Stimulated activated CD8-positive, alpha-beta memory T cell treated with anti-CD3 and anti-CD28 coated beads, Interleukin-4, amount 100 ng/mL, for 1 hour (primary cell): ENCODE measurements at places on chromosomes 12 and 14.

DNA sequence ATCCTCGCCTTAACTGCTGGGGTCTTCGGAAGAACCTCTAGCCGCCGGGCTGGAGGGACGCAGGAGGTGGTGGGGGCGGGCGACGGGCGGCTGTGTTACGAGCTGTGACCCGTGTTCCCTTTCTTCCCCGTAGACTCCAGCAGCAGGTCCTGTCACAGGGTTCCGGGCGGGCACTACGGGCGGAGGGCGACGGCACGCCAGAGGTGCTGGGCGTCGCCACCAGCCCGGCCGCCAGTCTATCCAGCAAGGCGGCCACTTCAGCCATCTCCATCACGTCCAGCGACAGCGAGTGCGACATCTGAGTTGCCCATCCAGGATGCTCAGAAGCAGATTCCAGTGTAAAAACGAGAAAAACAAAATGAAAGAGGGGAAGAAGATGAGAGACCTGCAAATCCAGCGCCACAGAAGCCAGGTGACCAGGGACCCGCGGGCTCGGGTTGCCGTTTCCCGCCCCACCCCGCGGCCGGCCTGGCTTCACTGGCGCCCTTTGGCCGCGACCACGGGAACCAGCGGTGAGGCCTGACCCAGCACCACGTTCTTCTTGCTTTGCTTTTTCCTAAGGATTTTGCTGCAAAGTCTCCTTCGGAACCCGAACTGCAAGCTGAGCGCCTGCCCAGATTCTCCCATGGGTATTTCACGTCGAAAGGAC is 2.1 kb downstream of the SIX6 start:
- no peak for DNase-seq

DNA sequence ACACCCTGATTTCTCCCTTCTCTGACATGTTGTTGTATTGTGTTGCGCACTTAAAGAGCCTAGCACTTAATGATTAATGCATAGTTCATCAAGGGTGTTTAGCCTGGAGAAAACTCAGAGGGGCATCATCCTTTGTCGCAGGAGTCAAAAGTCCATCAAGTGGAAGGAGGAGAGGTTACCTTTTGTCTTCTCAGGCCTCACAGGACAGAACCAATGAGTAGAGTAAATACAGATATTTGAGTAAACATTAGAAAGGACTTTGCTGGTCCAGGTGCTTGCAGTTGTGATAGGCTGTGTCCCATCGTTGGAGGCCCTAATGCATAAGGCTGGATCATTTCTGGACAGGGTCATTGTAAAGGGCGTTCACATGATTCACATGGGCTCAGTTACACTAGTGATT is 430.9 kb downstream of the PCNX1 start:
- DNase-seq: no peak

DNA sequence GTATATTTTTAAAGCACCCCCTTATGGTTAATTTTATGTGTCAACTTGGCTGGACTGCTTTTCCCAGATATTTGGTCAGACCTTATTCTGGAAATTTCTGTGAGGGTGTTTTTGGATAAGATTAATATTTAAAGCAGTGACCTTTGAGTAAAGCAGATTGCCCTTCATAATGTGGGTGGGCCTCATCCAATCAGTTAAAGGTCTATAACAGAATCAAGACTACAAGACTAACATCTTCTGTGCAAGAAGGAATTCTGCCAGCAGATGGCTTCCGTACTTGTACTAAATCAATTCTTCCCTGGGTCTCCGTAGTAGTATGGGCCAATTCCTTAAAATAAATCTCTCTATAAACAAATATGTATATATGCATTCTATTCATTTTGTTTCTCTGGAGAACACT is 257.6 kb downstream of the ETNK1 start:
- no peak for DNase-seq

DNA sequence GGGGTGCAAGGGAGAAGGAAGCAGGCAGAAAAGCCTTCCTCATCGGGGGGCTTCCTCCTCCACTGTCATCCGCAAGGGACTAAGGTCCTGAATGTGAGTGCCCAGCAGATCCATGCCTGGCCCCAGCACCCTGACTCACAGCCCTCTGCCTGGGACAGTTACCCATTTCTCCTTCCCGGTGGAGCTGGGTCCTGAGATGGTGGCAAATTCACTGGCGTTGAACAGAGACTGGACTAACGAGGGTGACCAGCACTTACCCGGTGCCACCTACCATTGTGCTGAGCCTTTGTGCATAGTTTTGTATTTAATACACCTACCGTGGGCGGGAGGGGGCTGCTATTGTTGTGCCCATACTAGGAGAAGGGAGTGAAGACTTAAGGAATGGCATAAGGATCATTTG is 30.9 kb upstream of the PLEKHG6 start:
- no peak for DNase-seq

DNA sequence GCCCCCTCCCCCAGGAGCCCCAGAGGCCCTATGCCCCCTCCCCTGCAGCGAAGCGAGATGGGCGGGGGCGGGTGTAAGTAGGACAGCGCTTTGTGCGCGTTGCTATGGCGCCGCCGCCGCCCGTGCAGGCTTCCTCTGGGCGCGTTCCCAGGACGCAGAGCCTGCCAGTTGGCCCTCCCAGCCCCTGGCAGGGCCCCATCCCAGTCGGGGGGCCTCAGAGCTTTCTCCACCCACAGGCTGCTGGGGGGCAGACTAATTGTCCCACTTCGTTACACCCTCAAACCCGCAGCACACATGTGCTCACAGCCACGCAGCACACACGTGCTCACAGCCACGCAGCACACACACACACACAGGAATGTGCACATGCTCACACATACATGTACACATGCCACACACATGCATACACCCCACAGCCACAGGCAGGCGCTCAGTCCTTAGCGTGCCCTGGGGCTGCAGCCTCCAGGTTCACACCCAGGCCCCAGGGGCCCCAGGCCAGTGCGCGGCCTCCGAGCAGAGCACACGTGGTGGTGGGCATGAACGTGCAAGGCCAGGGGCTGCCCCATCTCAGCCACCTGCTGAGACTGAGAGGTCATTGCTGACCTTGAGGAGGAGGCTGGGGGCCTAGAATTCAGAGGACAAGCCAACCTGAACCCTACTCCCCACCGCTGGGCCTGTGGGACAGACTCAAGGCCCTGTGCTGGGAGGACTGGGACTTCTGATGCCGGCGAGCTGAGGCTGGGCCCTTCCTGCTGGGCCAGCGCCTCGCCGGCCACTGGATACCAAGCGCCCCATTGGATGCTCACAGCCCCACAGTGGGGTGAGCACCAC is 15.6 kb downstream of the TRMT61A start:
- no peak for DNase-seq

- DNase-seq: no peak
Measured at GRCh38 chr12:45959728-45960127, 30.6 kb downstream of the SCAF11 start.

DNA sequence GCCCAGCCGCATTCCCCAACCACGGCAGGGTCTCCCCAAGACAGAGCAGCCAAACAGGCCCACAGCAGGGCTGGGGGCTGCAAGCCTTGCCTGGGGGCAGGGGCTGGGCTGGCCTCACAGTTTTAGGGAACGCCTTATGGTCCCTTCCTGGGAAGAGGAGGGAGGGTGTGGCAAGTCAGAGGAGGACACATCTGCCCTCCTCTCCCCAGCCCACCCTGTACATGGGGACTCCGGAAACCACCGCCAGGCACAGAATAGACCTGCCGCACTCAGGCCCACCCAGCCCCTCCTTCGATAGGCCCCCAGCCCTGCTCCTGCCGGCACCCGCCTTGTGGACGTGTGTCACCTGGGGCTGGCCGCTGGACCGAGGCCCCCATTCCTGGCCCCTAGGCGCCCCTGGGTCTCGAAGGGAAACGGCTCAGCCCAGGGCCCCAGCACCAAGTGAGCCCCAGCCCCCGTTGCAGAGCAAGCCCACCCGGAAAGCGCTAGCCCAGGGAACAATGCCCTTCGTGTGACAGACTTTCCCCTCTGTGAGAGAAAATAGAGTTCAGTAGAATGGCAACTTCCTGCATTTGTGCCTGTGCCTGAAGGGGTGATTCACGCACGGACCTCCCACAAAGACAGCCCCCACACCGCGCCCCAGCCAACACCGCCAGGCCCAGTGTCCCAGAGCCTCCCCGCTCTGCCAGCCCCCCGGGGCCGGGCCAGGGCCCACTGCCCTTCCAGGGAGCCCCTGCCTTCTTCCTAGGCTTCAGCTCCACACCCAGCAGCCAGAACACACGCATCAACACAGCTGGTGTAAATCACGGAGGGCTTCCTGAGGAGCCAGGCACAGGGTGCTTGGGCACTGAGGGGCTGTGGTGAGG is 12.0 kb upstream of the NUDT14 start:
- no peak for DNase-seq

DNA sequence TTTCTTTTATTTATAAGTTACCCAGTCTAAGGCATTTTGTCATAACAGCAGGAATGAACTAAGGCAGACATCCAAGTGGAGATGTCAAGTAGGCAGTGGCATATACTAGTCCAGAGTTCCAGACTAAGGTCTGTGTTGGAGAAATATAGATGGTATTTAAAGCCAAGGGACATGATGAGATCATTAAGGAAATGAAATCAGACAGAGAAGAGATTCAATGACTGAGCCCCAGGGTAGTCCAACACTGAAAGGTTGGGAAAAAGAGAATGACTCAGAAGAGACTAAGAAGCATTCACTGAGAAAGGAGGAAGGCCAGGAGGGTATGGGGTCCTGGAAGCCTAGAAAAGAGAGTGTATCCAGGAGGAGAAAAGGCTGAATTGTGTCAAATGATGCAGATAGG is 442.2 kb upstream of the CCDC196 start:
- no peak for DNase-seq

- DNase-seq: no peak
Measured at GRCh38 chr14:100098171-100098570, 32.9 kb downstream of the EVL start.

DNA sequence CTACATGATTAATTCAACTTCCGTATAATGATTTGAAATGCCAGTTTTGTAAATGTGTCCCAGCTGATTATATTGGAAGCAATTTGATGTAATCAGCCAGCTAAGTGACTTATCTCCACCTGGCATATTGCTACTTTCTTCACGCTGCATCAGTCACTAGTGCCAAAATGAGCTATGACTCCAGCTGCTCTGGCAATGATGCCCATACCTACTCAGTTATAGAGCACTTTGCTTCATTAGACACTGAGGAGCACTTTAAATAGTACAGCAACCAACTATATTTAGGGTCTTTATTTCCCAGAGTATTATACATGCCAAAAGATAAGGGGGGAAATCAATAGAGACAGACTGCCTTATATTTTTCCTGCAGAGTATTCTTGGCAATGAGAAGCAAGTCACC is 67.9 kb upstream of the LIN7A start:
- no peak for DNase-seq

DNA sequence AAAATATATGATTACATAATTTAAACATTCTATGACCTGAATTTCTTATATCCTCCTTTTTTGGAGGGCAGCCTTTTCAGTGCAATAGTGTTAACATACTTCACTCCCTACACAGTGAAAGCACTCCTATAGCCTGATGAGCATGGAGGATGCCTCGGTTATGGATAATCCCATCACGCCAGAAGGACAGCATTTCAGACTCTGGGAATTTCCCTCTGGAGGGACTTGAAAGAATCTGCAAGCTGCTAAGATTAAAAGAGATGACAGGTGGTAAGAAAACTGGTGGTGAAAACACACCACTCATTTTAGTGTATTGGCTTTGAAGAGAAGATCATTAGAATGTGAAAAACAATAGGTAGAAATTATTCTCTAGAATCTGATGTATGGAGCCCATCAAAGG is 99.3 kb upstream of the LMNTD1 start:
- no peak for DNase-seq

- no peak for DNase-seq
Measured at GRCh38 chr14:30656190-30656632, 34.1 kb downstream of the SCFD1 start.

GRCh38 chr12:83097643-83098342 is 411.1 kb downstream of the TMTC2 start:
- DNase-seq: no peak
